ENCODE measurements at places on chromosomes 2 and 18.
A peak's percentile ranks its signal among the peaks of the same experiment; 100 is the strongest.

- DNase-seq, result no peak
Measured at GRCh38 chr2:184938221-184938985, 340.1 kb downstream of the ZNF804A start.

DNA sequence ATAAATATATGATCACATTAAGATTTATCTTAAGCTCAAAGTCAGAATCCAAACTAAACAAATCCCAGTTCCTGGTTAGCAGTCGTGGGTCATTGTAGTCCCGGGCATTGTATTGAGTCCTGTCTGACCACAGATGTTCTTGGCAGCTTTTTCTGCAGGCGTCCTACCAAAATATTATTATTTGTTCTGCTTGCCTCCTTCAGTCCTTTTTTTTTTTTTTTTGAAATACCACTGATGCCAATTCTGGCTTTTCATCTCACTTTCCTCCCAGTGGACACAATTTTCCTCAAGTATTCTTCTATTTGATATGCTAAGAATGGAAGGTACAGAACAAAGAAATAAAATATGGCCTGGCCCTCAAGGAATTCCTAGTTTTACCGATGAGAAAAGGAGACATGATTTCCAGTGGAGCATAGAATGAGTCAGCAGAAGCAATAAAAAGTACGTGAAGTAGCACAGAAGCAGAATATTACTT is 151.6 kb downstream of the CSRNP3 start:
- DNase-seq, result no peak

DNA sequence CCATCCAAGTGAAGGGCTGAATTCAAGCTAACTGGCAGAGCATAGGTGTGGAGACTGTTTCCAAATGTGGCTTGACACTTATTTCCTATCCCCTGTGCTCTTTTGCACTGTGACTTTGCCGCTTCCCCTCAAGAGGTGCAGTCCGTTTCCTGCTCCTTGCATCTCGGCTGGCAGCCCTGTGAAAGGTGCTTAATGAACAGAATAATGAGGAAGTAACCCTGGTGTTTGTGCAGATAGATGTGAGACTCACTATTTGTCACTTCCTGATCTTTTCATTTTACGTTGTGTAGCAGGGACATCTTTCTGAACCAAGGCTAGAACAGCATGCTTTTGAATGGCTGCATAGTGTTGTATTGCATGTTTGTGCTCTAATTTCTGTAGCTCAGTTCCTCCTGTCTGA is 60.8 kb downstream of the CEP192 start:
- DNase-seq, result no peak

DNA sequence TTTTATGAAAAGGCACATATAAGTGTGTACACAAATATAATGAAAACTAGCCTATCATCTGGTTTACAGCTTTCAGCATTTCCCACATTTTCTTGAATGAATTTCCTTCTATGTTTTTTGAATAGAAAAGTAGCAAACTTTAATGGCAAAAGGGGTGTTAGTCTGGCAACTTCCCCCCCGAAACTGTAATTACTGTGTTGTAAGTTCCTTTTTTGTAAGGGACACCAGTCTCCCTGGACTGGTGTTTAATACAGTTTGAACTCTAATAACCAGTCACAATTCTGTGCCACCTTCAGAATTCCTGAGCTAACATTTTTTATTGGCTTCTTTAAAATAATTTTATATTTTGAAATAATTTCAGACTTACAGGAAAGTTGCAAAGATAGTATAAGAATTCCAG is 94.2 kb downstream of the ACSL3 start:
- no peak for DNase-seq

- DNase-seq, result no peak
Measured at GRCh38 chr2:180679693-180680092, 300.7 kb upstream of the UBE2E3 start.

DNA sequence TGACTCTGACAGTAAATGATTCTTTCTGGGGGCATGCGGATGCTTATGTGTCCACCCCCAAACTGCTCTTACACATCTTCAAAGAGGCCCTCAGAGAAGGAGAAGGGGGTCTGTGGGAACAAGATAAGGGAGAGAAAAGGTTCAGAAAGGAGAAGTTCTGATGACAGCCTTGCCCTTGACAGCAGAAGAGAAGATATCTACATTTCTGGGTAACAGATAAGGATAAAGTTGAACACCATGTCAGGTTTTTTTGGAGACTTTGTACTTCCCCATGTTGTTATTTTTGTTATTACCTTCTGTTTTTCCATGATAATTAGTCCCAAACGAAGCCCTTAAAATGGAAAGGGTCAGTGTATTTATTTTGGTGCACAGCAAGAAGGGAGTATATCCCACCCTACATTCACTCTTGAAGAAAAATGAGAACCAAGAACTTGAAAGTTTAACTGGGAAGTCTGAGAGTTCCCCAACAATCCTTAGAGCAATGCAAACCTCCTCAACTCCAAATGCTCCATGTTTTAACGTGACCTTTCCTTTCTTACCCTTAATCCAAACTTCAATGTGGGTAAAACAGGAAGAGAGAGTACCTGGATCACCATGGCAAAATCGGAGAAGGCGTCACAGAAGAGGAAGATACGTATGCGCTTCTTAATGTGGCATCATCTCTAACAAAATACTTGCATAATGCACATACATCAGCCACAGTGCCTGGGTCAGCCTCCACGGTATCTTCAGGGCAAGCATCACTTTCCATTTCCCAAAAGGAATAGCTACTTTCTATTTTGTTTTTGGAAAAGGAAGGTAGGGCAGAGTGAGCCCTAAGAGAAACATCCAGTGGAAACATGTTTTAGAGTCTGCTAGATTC is 264.6 kb upstream of the STON1 start:
- no peak for DNase-seq

GRCh38 chr2:187442378-187442777 is 5.7 kb downstream of the CALCRL start:
- DNase-seq, result no peak

DNA sequence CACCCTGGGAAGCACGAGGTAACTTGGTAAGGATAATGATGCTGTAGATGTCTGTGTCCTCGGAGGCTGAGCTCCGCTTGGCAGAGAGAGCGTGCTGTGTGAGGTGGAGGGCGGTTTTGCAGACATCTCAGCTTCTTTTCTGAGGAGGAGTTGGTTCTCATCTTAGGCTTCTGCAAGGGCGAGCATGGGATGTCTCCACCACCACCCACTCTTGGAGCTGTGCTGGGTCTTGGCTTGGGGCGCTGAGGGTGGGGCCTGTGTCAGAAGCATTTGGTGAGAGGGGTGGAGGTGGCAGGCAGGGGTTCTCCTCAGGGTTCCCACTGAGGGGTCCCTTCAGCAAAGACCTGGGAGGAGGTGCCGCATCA is 9.2 kb downstream of the OXER1 start:
- no peak for DNase-seq

GRCh38 chr18:63869851-63870250 is 17.7 kb upstream of the SERPINB2 start:
- no peak for DNase-seq

DNA sequence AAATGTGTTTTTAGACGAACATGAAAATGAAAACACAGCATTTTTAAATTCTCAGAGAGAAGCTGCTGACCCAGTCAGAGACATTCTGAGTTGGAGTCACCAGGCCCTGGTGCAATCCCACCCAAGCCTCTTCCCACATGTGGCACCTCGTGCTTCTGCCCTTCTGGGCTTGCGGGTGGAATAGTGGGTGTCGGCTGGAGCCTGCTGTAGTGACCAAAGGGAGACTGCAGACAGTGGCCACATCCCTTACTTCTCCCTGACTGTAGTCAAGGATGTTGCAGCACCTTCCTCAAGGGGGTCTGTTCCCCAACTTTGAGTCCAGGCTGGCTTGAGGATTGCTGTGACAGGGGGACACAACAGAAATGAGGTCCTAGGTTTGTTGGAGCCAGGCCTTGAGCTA is 104.4 kb upstream of the GLI2 start:
- DNase-seq, result no peak

GRCh38 chr2:195471163-195471562 is 185.9 kb upstream of the SLC39A10 start:
- no peak for DNase-seq

GRCh38 chr2:48888066-48888465 is 132.5 kb upstream of the LHCGR start:
- DNase-seq, result no peak

DNA sequence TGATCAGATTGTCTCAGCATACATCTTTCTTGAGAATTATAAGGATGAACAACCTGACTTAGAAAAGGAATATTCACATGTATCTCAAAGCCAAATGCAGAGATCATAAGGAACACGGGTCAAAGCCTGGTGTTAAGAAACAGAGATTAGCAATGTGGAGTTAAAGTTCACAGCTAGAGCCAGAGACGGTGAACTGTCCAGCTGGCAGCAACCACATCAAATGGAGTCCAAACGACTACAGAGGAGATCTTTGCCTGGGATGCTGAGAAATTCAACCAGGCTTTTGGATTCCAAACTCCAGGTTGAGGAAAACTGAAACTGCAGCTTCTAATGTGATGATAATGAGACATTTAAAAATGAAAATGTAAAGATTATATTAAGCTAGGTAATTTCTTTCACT is 939.9 kb upstream of the NXPH2 start:
- no peak for DNase-seq

DNA sequence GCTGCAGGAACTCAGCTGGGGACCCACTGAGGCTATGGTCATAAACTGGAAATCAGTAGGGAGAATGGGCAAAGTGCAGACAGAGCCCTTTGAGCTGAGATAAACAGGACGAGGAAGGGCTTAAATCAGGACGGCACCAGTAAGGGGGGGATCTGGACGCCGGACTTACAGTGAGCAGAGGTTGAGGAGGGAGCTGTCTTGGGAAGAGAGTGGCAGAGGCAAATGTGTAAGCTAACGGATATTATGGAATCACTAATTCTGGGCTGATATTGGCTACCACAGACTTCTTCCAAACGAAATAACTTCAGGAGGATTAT is 539 bp downstream of the CYP27A1 start:
- DNase-seq, result no peak

- no peak for DNase-seq
Measured at GRCh38 chr2:56077359-56077915, 106.4 kb upstream of the CCDC85A start.

DNA sequence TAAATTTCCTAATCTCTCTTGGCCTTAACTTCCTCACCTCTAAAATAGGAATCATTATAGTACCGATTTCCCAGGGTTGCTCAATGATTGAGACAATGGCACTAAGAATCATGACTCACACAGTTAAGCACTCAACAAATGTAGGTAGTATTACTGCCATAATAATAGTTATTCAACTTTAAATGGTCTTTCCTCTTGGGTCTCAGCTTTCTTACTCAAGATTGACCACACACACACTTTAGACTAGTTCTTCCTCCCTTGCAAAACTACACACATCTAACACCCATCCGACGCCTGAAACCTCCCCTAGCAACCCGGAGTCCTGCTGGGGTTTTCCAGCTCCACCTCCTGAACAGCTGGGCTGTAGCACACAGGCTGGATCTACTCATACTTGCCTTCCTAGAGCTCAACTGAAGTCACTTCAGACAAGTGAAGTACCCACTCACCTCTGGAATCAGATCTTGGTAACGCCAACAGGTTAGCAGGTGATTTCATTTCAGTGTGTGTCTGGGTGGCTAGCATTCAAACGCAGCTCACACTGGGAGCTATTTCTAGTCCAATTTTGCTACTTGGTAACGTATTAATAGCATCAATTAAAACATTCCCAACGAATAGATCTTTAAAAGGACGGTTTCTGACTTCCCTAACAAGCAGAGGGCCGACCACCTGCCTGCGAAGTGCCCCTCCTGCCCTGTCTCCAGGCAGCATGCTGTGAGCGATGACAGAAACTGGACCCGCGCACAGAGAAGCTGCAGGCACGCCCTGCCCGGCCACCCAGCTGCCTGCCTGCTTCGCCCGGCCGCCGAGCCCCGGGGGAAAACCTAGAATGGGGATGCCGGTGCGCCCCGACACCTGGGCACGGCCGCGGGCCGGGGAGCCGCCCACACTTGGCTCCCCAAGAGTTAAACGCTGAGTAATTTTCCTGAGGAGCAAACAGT is 1.1 kb downstream of the UXS1 start:
- DNase-seq, result peak; percentile 11

DNA sequence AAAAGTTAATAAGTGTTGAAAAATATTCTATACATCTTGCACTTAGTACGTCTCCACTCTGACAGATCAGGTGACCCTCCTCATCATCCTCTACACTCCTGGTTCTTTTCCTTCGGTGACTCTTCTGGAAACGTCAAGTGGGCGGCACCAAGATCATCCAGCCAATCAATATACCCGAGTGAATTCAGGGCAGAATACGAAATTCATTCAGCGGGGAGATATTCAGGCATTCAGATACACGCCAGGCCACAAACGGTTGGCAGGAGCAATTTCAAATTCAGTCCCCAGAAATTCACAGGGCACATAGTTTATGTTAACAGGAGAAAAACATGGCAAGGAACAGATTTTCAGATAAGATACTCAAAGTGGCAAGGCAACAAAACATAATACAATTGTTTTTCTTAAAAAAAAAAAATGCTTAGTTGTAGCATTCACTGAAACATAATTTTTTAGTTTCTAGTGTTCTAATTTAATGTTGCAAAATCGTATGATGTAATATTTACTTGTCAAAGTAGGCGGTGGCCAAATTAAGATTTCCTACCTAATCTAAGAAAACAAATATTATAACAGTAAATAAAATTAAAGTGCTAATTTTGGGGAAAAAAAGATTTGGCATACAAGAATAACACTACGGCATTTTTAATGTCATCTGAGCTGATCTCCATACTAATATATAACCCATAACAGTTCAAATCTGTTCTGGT is 4.2 kb downstream of the CLK1 start:
- no peak for DNase-seq

GRCh38 chr2:10344105-10345066 is 41.7 kb downstream of the HPCAL1 start:
- no peak for DNase-seq

DNA sequence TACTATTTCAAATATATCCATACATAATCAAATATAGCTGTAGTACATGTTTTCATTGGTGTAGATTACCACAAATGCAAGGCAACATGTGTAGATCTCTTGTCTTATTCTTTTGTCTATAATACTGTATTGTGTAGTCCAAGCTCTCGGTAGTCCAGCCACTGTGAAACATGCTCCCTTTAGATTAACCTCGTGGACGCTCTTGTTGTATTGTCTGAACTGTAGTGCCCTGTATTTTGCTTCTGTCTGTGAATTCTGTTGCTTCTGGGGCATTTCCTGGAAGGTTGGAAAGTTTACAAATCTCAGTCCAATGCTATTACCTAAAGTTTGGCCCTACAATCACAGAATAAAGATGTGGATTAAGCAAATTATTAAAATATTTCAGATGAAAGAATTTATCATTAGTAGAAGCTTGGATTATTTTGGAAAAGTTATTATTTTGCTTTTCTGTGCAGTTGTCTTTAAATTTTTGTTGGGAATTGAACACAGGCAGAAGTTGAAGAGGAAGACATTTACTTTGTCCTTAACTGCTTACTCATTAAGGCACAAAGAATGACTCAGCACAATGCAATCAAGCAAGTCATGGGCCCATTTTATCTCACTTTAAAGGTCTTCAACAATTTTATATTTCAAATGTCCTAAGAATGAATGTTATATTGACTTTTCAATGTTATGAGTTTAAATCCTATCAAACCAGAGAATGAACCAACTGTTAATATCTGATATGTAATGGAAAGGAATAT is 103.4 kb upstream of the CAVIN2 start:
- no peak for DNase-seq

GRCh38 chr2:9877726-9878125 is 34.5 kb downstream of the TAF1B start:
- DNase-seq, result no peak
